GM23338 (cell line): ENCODE measurements at places on chromosomes 11 and 22.

- peaks cover 16% of the 10 kb centered on the region; the same call in 1 of the 2 replicates for H3K4me1 ChIP-seq
- H3K27ac ChIP-seq: peak overlapping the region; percentile 46; the same call in 1 of the 2 replicates
- H3K36me3 ChIP-seq: no peaks in the 10 kb centered on the region
- H3K4me3 ChIP-seq: no peak overlapping the region
Observed at GRCh38 chr11:117083011-117083935, 15.0 kb downstream of the SIK3 start.

- no peaks in the 10 kb centered on the region for H3K27me3 ChIP-seq
- H3K4me1 ChIP-seq: peaks cover 14% of the 10 kb centered on the region
- peaks cover 8% of the 10 kb centered on the region; the same call in 1 of the 2 replicates for H3K36me3 ChIP-seq
- DNase-seq: peak; percentile 88
Observed at GRCh38 chr11:65225279-65226102, 36.3 kb upstream of the POLA2 start.

DNA sequence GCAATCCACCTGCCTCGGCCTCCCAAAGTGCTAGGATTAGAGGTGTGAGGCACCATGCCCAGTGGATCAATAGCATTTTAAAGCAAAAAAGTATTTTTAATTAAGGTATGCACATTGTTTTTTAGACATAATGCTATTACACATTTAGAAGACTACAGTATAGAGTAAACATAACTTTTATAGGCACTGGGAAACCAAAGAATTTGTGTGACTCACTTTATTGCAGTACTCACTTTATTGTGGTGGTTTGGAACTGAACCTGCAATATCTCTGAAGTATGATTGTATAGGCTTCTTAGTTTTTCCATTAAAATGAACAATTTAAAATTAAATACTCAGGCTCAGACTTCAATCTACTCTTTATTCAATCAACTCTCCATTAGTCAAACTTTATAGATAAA lies 17.5 kb upstream of the CD3E start:
- no peaks in the 10 kb centered on the region for H3K27me3 ChIP-seq
- H3K36me3 ChIP-seq: no peaks in the 10 kb centered on the region
- H3K4me3 ChIP-seq: no peak overlapping the region
- no peak overlapping the region for H3K27ac ChIP-seq
- H3K4me1 ChIP-seq: no peaks in the 10 kb centered on the region
- no peak for DNase-seq

- H3K27me3 ChIP-seq: no peaks in the 10 kb centered on the region
- H3K36me3 ChIP-seq: no peaks in the 10 kb centered on the region
- no peak overlapping the region for H3K4me3 ChIP-seq
- no peaks in the 10 kb centered on the region for H3K4me1 ChIP-seq
- no peak for DNase-seq
Observed at GRCh38 chr22:47127441-47127871, 365.0 kb downstream of the TBC1D22A start.

GRCh38 chr22:23652711-23653110 lies 20.6 kb upstream of the DRICH1 start:
- no peaks in the 10 kb centered on the region for H3K27me3 ChIP-seq
- no peak for DNase-seq

DNA sequence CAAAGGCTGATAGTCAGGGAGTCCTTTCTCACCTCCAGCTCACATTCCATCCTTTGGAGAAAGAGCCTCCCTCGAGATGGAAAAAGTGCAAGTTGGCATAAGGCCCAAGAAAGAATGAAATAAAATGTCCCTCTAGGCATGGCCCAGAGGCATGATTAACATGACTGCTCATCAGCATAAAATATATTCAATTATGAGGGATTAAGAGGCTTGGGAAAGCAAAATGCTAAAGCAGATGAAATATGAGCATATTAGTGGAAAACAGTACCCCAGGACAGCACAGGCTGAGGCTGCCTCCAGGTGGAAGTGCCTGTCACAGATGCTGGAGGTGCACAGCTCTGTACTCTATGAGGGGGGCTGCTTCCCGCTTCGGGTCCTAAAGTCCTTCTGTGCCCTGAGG lies 347.8 kb upstream of the PLET1 start:
- H3K4me1 ChIP-seq: peaks cover 10% of the 10 kb centered on the region; the same call in 1 of the 2 replicates
- H3K36me3 ChIP-seq: no peaks in the 10 kb centered on the region
- H3K27me3 ChIP-seq: no peaks in the 10 kb centered on the region
- no peak overlapping the region for H3K27ac ChIP-seq
